ENCODE measurements at places on chromosomes 16 and 17.

DNA sequence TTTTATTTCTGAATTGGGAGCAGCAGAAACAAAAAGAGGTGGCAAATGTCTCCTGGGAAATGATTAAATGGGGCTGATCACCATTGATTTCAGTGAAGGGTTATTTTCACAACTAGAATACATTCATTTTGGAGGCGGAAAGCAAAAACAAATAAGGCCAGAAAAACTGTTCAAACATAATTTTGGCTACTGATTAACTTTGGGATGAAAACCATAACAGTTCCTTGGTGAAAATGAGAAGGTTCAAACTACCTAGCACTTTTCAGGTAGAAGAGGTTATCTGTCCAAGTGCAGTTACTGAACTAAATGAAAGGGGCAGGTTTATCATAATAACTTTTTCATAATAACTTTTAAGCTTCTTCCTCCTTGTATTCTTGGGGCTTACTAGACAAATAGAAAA is 718.5 kb downstream of the CDH11 start:
- H3K4me1 ChIP-seq: no peaks in the 10 kb centered on the region
- H3K36me3 ChIP-seq: no peaks in the 10 kb centered on the region
- DNase-seq: no peak
- H3K27me3 ChIP-seq: no peaks in the 10 kb centered on the region
- H3K27ac ChIP-seq: no peak overlapping the region

GRCh38 chr17:57138956-57139576 is 54.0 kb downstream of the AKAP1 start:
- no peak overlapping the region for H3K4me3 ChIP-seq
- H3K36me3 ChIP-seq: peaks cover 2% of the 10 kb centered on the region
- H3K27ac ChIP-seq: no peak overlapping the region
- DNase-seq: no peak
- no peaks in the 10 kb centered on the region for H3K4me1 ChIP-seq

DNA sequence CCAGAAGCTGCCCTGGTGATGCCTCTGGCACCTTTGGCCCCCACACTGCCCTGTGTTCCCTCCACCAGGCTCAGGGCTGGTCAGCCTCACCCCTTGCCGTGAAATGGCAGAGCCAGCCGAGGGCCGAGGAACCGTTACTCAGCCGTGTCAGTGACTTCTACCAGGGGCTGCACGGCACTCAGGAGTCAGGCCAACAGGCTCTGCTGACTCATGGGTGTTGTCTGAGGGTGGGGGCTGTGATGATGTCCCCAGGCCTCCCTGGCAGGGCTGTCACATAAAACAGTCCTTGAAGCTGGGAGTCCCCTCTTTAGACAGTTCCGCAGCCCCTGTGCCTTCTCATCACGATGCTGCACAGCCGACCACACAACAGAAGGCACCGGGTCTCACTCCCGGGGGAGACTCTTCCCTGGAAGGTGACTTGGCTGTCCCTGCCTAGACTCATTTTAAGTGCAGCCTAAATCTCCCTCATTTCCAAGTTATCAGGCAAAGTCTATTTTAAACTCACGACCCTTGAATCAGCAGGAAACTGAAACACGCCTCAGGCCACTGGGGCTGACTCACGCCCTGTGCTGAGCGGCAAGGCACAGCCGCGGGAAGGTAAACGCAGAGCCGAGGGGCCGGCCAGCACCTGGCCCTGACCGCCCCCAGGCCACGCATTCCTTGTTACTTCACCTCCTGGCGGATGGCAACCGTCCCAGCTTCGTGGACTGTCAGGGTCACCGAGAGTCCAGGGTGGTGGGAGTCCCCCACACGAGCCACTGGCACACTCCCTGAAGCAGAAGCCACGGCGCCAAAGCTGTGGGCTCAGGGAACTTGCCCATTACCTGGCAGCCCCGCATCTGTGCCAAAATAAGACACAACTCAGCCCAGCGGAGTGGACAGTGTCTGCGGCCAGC is 102.6 kb downstream of the ZNF778 start:
- H3K36me3 ChIP-seq: peaks cover 29% of the 10 kb centered on the region
- H3K27ac ChIP-seq: peak overlapping the region; percentile 100
- no peaks in the 10 kb centered on the region for H3K27me3 ChIP-seq
- peaks cover 89% of the 10 kb centered on the region for H3K4me1 ChIP-seq

DNA sequence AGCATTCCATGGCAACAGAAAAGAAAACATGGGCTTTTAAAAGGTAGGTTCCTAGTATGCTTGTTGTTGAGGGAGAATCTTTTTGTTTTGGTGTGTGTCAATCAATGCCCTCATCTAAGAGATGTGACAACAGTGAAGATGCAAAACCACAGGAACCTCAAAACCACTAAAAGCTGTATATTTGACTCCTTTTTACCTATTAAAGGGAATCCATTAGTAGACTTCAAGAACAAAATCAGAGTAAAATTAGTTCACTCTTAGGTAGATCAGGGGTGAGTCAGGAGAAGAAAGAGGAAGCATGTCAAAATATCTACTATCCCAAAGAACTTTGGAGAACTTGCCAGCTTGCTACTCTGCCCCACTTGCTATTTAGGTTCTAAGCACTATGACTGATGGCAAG is 89.1 kb downstream of the CDK5R1 start:
- H3K4me3 ChIP-seq: no peak overlapping the region
- no peak for DNase-seq
- peaks cover 9% of the 10 kb centered on the region for H3K4me1 ChIP-seq

GRCh38 chr17:71869841-71870545 is 250.8 kb upstream of the SOX9 start:
- H3K36me3 ChIP-seq: no peaks in the 10 kb centered on the region
- no peak for DNase-seq
- no peak overlapping the region for H3K27ac ChIP-seq

- H3K4me1 ChIP-seq: peaks cover 10% of the 10 kb centered on the region
- H3K36me3 ChIP-seq: no peaks in the 10 kb centered on the region
- no peak for DNase-seq
- no peak overlapping the region for H3K27ac ChIP-seq
- H3K27me3 ChIP-seq: peaks cover 9% of the 10 kb centered on the region
Measured at GRCh38 chr16:83929811-83930555, 23.1 kb upstream of the OSGIN1 start.

DNA sequence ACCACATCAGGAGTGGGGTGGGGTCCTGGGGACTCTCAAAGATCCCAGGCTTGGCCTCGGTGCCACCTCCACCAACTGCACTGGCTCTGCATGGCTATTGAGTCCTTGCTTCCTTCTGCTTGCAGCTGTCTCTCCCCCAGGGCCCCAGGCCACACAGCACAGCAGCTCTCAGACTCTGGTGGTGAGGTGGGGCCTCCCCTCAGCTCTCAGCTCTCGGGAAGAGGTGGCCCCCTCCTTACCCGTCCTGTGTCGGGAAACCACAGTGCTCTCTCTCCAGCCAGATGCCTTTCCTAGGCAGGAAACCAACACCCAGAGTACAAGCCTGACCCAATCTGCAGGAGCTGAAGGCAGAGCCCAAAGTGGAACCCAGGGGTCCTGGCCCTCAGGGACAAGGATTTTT is 18.5 kb downstream of the SRCIN1 start:
- no peak overlapping the region for H3K4me3 ChIP-seq
- DNase-seq: no peak
- H3K27ac ChIP-seq: no peak overlapping the region
- peaks cover 95% of the 10 kb centered on the region for H3K27me3 ChIP-seq
- peaks cover 29% of the 10 kb centered on the region for H3K4me1 ChIP-seq

DNA sequence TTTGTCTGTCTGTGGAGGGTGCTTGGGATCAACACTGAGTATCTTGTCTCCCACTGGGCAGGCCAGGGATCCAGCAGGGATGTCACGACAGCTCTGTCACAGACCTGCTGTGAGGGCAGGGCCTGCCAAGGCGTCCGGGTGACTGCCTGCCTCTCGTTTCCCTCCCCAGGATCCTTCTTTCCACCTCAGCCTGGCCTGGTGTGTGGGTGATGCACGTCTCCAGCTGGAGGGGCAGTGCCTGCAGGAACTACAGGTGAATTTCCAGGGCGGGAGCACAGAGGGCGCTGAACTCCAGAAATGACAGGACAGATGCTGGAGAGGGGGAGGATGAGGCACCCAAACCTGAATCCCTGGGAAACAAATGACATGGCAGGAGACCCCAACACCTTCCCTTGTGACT is 6.8 kb upstream of the MMP15 start:
- H3K36me3 ChIP-seq: peaks cover 15% of the 10 kb centered on the region
- no peaks in the 10 kb centered on the region for H3K27me3 ChIP-seq
- H3K4me1 ChIP-seq: peaks cover 14% of the 10 kb centered on the region
- H3K27ac ChIP-seq: no peak overlapping the region

DNA sequence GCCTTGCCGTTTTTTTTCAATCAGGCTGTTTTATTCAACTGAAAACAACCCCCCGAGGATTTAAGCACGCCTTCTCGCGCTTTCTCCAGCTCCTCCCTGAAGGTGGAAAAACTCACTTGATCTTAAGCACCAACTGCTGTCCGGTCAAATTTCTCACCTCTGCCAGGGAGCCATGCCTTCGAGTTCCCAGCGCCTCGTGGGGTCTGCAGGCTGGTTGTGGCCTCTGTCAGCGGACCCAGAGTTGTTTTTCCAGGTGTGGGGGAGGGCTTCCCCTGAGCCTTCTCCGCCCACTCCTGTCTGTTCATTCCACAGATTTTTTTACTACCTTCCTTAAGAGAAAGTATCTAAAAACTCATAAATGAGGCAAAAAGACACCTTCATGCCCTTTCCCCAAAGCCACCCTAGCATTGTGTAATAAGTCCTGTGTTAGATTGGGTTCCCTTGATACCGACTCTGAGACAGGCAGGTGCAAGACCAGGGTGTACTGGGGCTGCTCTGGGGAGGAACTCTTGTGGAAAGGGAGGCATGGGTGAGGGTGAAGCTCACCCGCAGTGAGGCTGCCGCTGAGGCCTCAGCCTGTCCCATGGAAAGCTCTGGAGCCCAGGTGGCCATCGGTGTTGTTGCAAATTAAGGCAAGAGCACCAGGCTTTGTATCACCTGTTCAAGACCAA is 101.6 kb downstream of the AXIN2 start:
- H3K27me3 ChIP-seq: peaks cover 35% of the 10 kb centered on the region
- no peaks in the 10 kb centered on the region for H3K36me3 ChIP-seq
- no peak overlapping the region for H3K27ac ChIP-seq
- no peaks in the 10 kb centered on the region for H3K4me1 ChIP-seq

GRCh38 chr17:83200231-83200699 is 120.9 kb downstream of the METRNL start:
- DNase-seq: peak; percentile 58
- peaks cover 43% of the 10 kb centered on the region for H3K4me1 ChIP-seq
- H3K27me3 ChIP-seq: no peaks in the 10 kb centered on the region
- peak overlapping the region; percentile 84 for H3K4me3 ChIP-seq
- peaks cover 7% of the 10 kb centered on the region for H3K36me3 ChIP-seq

DNA sequence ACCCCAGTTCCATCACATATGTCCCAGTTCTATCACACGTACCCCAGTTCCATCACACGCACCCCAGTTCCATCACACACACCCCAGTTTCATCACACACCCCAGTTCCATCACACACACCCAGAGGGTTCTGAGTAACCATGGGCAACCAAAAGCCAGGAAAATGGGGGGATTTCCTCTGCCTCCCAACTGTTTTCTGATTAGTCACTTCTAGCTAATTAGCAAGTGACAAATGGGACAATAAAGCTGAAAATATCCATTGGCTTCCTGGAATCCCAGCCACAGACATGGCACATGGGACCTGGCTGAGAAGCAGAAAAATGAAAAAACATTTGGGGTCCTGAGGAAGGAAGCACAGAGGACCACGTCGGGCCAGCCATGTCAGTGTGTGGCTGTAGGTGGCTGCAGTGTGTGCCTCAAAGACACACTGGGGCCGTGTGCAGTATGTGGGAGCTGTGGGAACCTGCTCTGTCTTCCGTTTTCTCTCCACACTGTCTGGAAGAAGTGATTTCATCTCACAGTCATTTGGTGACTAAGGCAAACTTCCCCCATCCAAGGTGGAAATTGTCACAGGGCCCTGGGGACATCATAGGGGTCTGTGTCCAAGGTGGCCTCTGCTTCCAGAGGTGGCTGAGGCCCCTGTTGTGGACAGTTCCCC is 106.7 kb downstream of the CMIP start:
- H3K27me3 ChIP-seq: no peaks in the 10 kb centered on the region
- no peak overlapping the region for H3K4me3 ChIP-seq
- peak overlapping the region; percentile 86 for H3K27ac ChIP-seq
- H3K4me1 ChIP-seq: peaks cover 76% of the 10 kb centered on the region
- peaks cover 2% of the 10 kb centered on the region for H3K36me3 ChIP-seq

DNA sequence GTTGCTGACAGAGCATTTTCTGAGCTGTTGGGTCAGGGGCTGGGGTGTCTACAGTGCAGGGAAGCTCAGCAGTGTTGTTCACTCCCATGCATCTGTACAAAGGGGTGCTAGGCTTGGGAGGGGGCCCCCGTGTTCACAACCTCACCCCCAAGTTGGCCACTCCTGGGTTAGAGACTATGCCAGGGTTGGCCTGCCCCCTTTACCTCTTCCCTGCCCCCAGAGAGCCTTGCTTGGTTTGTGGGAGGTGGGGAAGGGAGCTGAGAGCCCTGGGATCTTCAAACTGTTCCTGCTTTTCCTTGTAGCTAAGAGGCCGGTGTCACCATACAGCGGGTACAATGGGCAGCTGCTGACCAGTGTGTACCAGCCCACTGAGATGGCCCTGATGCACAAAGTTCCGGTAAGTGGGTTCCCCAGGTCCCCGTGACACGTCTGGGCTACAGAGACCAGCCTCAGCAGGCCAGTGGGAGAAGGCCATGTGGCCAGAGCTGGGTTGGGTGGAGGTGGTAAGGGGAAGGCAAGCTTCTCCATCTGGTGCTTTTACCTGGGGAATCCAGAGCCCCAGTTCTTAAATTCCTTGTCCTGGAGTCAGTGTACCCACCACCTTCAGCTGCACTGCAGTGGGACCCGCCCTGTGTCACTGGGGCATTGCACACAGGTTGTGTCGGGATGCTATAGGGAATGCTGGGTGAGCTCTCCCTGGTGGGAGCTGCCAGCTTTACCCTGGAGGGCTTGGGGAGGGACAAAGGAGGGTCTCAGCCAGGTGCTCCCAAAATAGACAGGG is 11.8 kb downstream of the GPRC5C start:
- H3K27ac ChIP-seq: no peak overlapping the region
- DNase-seq: no peak
- no peak overlapping the region for H3K4me3 ChIP-seq
- H3K27me3 ChIP-seq: peaks cover 9% of the 10 kb centered on the region
- H3K36me3 ChIP-seq: no peaks in the 10 kb centered on the region

GRCh38 chr17:69762359-69762758 is 312.7 kb upstream of the KCNJ16 start:
- no peak for DNase-seq
- H3K27me3 ChIP-seq: no peaks in the 10 kb centered on the region
- H3K4me3 ChIP-seq: no peak overlapping the region

DNA sequence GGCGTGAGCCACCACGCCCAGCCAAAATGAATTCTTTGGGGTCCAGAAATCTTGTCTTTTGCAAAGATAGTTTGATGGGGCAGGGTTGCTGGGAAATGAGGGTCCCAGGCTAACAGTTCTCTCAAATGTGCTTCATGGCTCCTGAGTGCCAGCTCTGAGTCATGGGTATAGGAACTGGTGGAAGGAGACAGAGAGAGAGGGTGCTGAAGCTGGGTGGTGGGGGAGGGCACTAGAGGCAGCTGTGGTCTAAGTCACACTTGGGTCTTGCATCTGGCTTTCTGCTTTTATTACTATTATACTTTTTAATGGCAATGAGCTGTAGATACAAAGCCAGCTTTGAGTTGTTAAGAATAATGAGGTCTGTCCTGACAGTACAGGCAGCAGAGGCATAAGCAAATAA is 54.6 kb downstream of the PRKCA start:
- no peaks in the 10 kb centered on the region for H3K4me1 ChIP-seq
- no peak overlapping the region for H3K27ac ChIP-seq
- no peaks in the 10 kb centered on the region for H3K36me3 ChIP-seq
- DNase-seq: no peak
